ENCODE measurements at places on chromosomes 16 and 17. TPM values are rescaled to one million over a fixed set of nuclear protein-coding genes. Genes with fewer than 3 reads are reported as not detected.

Gene STAT5A
- 3.2 TPM for total RNA-seq

Gene MIEN1
- 42.9 TPM for total RNA-seq

Gene OTOP2
- total RNA-seq: not detected

Gene TMEM114
- total RNA-seq: not detected

Gene RNU2-1
- 4,208 TPM for total RNA-seq

Gene SAMD14
- 2.2 TPM for total RNA-seq

Gene CCL2
- total RNA-seq: 0.60 TPM

Gene GAS2L2
- not detected for total RNA-seq

Gene EPN3
- total RNA-seq: 53.2 TPM

Gene KRT33A
- not detected for total RNA-seq

Gene ABCA9
- 0.19 TPM for total RNA-seq

Data from Caco-2 (cell line).